ENCODE measurements at places on chromosomes 6 and 20. TPM values are rescaled to one million over a fixed set of nuclear protein-coding genes. Genes with fewer than 3 reads are reported as not detected.

DNA sequence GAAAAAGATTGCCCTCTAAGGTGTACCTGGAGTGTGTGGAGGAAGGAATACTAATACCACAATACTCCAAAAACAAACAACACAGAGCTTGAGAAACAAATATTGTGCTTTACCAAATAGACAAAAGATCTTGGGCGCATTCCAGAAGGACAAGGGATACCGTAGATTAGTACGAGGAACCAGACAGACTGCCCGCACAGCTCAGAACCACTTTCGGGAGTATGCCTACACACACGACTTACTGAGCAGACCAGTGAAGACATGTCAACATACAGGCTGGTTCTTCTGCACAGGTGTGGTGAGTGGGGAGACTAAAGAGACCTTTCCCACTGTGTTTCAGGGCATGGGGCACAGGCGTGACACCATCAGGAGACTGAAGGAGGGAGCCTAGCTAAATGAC lies 15.8 kb upstream of the FOXQ1 start:
- DNase-seq: no peak

The DNMT3B gene
- total RNA-seq: 1.2 TPM

The POPDC3 gene
- not detected for total RNA-seq

GRCh38 chr20:33871362-33871761 lies 60.2 kb downstream of the CHMP4B start:
- DNase-seq: no peak

The ELOVL4 gene
- 2.9 TPM for total RNA-seq
